ENCODE measurements at places on chromosomes 6 and 20. TPM values are rescaled to one million over a fixed set of nuclear protein-coding genes. Genes with fewer than 3 reads are reported as not detected.

GRCh38 chr20:4661191-4661590, 60.5 kb upstream of the PRND start:
- DNase-seq, result no peak

Gene SDCBP2
- 3.4 TPM for total RNA-seq

Gene CGA
- total RNA-seq, result not detected

GRCh38 chr6:111761212-111761611, 112.0 kb downstream of the FYN start:
- DNase-seq, result no peak

Gene NMBR
- total RNA-seq, result not detected

Gene PCSK2
- total RNA-seq, result 0.29 TPM

Gene ATP6V1G2
- 2.5 TPM for total RNA-seq

GRCh38 chr6:55897346-55897745, 22.0 kb upstream of the BMP5 start:
- DNase-seq, result no peak

Gene BPIFB2
- not detected for total RNA-seq

Gene PAQR8
- total RNA-seq, result 9.7 TPM

DNA sequence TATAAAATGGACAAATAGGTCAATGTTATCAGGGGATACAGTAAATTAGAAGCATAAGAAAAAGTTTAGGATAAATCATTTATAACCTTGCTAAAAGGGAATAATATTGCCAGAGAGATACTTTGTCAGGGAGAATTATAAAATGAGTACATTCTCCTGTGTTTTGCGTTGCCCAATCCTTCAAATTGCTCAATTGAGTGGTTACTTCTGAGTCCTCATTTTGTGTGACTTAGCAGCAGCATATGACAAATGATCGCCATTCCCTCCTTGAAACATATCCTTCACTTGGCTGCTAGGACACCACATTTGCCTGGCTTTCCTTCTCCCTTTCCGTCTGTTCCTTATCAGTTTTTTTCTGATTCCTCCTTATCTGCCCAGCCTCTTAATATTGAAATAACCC, 106.7 kb upstream of the FLRT3 start:
- no peak for DNase-seq

DNA sequence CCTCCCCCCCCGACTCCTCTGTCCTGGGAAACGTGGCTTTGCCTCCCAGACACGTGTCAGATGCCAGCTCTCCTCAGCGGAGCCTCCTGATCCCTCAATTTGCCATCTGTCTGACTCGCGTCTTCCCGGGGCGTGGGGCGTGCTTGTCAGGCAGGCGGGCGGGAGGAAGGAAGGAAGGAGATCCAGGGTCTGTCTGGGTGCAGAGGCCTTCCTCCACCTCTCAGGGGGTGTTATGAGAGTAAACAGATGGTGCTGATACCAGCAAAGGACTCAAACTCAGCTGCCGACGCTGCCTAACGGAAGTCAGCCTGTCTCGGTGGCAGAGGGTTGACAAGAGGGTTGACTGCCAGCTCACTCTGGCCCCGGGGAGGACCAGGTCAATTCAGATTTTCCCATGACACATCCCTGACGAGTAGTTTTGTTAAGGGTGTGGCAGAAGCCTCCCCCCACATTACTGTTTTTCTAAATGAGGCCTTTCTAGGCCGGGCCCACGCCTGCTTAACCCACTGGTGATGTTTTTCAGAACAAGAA, 17.0 kb downstream of the UQCC2 start:
- no peak for DNase-seq

Gene FHL5
- 4.5 TPM for total RNA-seq

DNA sequence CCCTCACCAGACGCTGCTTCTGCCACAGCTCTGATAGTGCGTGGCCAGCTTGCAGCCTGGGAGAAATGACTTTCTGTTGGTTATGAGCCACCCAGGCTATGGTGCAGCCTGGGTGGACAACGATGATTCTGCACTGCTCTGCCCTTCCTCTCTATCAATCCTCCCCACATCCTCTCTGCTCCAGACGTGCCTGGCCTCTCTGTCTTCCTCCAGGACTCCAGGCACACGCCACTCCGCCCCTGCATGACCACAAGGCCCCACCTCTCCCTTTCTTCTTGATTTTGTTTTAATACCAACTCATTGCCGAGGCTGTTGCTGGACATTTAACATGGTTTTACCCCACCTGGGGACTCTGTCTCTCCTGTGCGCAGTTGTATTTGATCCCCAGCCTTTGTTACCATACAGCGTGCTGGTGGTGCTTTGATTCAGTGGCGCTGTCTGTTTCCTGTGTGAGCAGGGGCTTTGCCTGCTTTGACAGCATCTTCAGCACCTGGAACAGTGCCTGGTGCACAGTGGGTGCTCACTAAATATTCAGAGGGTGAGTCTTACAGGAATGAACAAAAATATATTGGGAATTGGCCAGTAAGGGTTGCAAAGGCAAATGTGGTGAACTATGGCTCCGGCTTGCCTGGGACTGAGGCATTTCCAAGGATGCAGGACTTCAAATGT, 280.9 kb downstream of the CDH26 start:
- DNase-seq, result no peak

Gene NEURL2
- total RNA-seq, result 8.1 TPM

Gene SLC17A3
- total RNA-seq, result not detected

GRCh38 chr20:3738111-3739053, 5.9 kb downstream of the HSPA12B start:
- no peak for DNase-seq

Gene CDKAL1
- total RNA-seq, result 22.6 TPM

DNA sequence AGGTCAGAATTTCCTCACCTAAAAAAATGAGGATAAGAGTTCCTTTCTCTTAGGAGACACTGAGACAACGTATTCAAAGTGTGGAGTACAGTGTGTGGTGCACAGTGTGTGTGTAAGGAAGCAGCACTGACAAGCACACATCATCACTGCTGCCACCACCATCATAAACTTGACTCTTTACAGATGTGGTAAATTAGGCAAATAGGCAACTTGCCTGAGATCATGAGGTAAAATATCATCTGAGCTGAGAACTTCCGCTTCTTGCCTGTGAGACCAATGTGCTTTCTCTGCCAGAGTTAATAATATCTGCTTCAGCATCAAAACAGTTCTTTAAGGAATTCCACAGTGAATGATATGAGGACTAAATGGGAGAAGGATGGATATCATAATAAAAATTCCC, 52.7 kb downstream of the LYRM4 start:
- no peak for DNase-seq

- DNase-seq, result no peak
Measured at GRCh38 chr6:17165383-17165782, 63.5 kb downstream of the STMND1 start.

Gene BNIP5
- not detected for total RNA-seq

Gene CPNE1
- total RNA-seq, result 246 TPM

Gene FAM209A
- 0.34 TPM for total RNA-seq

DNA sequence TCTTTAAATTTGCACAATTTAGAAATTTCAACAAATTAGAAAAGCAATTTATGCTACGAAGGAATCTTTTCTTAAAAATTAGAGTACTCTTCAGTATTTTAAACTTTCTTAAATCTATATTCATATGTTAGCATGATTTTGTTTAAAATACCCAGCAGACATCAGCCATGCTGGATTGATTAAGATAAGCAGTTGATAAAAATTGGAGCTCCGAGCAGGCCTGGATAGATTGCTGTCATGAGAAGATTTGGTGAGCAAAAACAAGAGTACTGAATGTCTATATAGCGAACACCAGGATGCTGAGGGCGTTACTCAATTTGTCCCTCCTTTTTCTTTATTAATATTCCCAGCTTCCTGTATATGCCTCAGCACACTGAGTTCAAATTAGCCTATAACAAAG, 108.4 kb upstream of the SLC35B3 start:
- DNase-seq, result no peak

Gene BMP2
- 9.2 TPM for total RNA-seq

DNA sequence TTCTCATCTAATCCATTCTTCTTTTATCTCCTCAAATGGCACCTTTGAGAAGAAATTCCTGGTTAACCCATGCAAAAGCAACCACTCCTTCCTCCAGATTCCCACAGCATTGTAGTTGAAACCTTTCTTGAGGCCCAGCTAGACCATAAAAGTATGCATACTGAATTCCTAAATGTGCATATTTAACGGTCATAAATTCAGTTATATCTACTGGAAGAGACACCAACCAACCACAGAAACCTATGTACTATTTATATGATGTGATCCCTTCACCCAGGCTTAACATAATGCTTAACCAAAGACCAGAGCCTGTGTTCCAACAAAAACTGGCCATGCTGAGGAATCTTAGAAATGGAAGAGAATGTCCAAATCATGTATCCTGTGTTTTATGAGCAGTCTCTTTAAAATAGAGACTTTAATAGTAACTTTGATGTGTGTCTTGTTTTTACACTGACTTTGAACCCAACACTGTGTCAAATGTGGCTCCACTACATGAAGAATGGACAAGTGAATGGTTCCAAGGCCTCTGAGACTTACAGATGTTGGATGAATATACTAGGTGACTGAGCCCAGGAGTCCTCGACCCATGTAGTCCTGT, 11.4 kb upstream of the TAF8 start:
- no peak for DNase-seq

DNA sequence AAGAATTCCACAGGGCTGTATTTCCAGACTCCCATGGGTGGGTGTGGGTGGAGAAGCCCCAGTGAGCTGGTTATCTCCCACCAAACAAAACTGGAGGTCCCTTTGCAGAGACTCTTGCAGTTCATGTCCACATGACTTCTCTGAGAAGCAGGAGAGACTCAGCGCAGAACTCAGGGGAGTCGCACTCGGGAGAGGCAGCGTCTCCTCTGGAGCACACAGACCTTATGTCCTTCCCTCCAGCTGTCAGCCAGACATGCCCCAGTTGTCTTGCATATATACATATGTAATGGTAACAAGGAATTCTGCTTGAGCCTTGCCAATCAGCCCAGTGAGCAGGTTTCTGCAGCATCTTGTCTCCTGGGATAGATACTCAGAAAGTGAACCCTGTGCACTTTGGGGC, 23.8 kb downstream of the MYT1 start:
- DNase-seq, result no peak

Gene OGFR
- 56.5 TPM for total RNA-seq

DNA sequence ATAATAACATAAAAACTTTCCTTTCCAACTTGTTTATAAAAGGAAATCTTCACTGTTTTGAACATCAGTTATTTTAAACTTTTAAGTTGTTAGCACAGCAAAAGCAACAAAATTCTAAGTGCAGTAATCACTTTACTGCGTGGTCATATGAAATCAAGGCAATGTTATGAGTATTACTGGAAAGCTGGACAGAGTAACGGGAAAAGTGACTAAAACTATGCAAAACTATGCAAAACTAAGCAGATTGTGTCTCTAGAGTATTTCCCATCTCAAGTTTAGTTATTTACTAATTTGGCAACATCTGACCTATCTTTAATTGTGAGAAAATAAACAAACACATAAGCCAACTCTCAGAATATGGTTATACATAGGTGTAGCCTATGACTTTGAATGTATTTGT, 10.9 kb upstream of the ANKEF1 start:
- no peak for DNase-seq

DNA sequence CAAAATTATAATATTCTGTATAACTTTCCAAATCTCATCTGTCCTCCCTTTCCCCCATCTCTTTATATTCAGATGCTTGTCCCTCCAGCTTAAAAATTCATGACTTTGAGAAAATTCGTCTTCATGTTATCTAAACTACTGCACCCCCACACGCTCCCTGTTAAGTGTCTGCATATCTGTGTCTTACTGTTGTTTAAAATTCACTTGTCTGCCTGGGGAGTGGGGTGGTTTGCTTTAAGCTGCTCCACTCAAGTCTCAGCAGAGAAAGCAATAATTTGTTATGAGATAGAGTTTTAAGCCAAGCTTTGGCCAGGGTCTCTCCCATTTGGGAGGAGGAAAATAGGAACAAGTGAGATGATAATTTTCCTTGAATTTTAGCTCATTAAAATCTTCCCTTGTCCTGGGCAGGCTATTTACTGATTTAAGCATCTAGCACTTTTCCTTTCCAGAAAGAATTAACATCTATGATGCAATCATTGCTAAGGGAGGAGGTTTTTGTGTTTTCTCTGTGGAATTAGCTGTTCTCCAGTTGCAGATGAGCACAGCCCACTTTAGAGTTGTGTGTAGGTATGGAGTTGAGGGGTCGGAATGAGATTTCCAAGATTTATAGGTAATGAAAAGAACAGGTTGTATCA, 36.8 kb downstream of the MTHFD1L start:
- no peak for DNase-seq

GRCh38 chr20:59735486-59735885, 131.1 kb downstream of the PHACTR3 start:
- DNase-seq, result no peak

- no peak for DNase-seq
Measured at GRCh38 chr6:139834232-139834631, 459.8 kb upstream of the CITED2 start.

DNA sequence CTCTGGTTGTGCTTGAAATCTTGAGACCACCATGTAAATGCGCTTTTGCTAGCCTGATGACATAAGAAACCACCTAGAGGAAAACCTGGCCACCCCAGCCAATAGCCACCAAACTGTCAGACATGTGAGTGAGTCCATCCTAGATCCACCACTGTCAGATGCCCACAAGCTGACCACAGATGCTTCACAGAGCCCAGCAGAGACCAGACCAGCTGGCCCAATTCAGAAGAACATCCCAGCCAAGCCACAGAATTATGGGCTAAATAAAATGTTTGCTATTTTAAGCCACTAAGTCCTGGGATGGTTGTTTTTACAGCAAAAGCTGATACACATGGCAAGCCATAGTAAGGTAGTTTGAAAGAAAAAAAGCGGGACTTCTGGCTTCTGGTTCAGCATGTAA, 425.3 kb downstream of the KIF16B start:
- DNase-seq, result no peak

Gene BCAS1
- total RNA-seq, result 0.20 TPM

DNA sequence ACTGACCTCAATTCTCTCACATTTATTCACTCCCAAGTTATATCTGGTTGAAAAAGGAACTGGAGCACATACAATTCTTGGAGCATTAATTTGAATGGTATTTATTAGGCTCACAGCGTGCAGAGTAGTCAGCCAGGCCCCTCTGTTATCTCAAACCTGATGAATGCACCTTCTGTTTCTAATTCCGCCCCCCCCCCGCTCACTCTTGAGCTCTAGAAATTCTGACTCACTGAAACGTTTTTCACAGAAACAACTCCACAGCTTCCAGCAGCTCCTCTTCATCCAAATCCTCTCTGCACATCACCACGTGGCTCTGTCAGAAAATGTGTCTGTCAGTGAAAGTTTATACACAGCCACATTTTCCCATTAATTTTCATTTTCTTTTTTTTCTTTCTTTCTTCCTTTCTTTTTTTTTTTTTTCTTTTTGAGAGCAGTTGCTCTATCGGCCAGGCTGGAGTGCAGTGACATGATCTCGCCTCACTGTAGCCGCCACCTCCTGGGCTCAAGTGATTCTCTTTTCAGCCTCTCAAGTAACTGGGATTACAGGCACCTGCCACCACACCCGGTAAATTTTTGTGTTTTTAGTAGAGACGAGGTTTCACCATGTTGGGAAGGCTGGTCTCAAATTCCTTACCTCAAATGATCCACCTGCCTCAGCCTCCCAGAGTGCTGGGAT, 109.4 kb downstream of the TBXT start:
- no peak for DNase-seq

DNA sequence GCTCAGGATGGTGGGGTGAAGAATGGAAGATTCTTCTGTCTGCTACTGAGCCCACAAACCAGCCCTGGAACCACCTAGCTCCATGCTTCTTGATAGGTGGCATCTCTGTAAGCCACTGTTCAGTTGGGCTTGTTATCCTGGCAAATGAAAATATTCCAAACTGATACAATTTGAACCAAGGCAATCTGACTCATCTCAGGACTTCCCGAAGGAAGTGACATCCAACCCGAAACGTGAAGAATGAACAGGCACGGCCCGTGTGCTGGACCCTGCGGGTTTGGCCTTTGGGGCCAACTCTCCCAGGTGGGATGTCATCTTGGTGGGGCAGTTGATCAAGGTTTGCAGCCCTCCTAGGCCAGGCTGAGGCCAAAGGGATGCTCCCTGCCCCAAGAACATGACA, 160.3 kb downstream of the PREX1 start:
- no peak for DNase-seq

Gene WFDC12
- not detected for total RNA-seq
